Colonic mucosa (tissue), 4 donors: ENCODE measurements at places on chromosomes 11 and 22. TPM values are rescaled to one million over a fixed set of nuclear protein-coding genes. Genes with fewer than 3 reads are reported as not detected.

SPATA19 gene
- not detected for total RNA-seq

CHRDL2 gene
- 26.5 TPM for total RNA-seq

YIF1A gene
- 87.4 TPM for total RNA-seq

OTOG gene
- not detected for total RNA-seq

KCNJ1 gene
- total RNA-seq: not detected

MEI1 gene
- total RNA-seq: 1.8 TPM

MS4A7 gene
- total RNA-seq: 12.6 TPM

TMEM191C gene
- total RNA-seq: 3.3 TPM

SCGB1D2 gene
- total RNA-seq: not detected

DNA sequence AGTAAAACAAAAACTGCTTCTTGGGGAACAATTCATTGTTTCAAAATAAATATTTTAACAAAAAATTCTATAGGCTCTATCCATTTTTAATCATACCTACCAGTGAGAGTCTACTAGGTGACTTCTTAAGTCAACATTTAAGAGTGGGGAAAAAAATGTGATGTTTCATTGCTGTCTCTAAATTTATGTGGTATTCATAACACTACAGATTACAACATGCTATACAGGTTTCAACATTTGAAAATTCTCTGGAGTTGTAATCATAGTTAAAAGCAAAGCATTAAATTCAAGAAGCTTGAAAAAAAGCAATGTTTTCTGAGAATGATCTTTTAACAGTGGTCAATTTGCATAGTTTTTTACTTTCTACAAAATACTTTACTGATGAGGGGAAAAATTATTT lies 18.3 kb downstream of the SBF2 start:
- DNase-seq: no peak

- no peak for DNase-seq
Observed at GRCh38 chr11:17960091-17960490, 52.8 kb downstream of the SERGEF start.

GRCh38 chr11:124405581-124405980 lies 6.8 kb upstream of the OR8B3 start:
- DNase-seq: no peak

DNA sequence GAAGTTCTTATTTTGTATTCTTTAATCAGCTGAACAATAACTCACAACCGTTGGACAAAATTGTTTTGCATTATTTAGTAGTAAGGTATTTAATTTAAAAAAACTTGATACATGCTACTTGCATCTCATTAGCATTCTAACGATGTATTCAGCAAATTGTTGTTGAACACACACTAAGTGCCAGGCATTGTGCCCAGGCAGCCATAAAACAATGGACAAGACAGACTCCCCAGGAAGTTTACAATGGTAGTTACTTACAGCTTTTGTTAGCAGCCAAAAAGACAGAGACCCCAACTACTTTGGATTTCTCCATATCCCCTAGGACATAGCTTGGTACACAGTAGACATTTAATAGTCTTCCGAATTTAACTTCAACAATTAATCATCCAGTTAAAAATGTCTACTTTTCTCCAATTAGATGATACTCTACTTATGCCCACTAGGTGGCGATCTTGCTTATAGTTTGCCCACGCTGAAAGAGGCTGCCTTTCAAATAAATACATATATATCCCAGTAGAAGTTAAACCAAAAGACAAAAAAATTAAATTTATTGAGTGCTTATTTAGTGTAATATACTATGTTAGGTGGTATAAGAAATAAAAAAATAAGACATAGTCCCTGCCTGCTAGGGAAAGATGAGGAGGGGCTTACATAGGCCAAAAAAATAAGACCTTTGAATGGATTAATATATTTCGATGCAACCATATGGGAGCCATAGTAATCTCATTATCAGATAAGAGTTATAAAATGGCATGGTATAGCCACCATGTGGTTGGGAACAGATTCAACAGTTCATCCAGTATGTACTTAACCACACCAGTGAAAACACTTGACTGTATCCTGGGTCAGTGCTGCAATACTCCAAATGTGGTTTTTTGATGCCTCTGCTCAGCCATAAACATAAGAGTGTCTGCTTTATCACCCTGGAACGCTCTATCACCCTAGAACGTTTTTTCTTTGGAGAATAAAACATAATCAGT lies 2.0 kb upstream of the FJX1 start:
- DNase-seq: no peak

- no peak for DNase-seq
Observed at GRCh38 chr22:41638124-41638523, 17.0 kb downstream of the XRCC6 start.

- DNase-seq: no peak
Observed at GRCh38 chr11:5541427-5541826, 6.9 kb downstream of the OR52H1 start.

- no peak for DNase-seq
Observed at GRCh38 chr11:10868352-10868751, 10.5 kb upstream of the ZBED5 start.

- DNase-seq: no peak
Observed at GRCh38 chr11:126608658-126609057, 253.2 kb downstream of the ST3GAL4 start.

- no peak for DNase-seq
Observed at GRCh38 chr11:61404641-61405040, 12.3 kb downstream of the TMEM216 start.

- no peak for DNase-seq
Observed at GRCh38 chr11:104094576-104094975, 58.1 kb downstream of the DDI1 start.

DNA sequence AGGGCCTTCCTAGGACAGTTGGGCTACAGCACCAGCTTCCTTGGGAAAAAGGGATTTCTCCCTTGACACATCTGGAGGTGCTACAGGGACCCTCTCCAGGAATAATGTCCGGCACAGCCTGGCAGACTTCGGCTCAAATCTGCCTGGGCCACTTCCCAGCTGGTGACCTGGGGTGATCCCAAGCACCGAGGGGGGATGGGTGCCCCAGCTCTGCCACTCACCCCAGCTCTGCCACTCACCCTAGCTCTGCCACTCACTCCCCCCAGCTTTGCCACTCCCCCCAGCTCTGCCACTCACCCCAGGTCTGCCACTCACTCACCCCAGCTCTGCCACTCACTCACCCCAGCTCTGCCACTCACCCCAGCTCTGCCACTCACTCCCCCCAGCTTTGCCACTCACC lies 9.9 kb downstream of the OSBPL5 start:
- no peak for DNase-seq

DNA sequence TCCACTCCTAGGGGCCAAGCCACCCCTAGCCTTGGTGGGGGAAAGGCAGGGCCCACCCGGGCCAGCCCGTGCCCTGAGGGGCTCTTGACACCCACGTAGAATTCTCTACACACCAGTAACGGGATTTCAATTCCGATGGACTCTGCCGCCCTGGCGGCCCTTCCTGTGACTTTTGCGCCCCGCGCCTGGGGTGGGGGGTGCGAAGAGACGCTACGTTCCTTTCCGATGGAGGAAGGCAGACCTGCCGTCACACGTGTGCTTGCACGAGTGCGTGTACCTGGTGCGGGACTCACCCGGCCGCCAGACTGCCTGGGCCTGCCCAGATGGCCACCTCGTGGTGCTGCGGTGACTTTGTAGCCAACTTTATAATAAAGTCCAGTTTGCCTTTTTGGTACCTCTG lies 5.5 kb downstream of the NPAS4 start:
- no peak for DNase-seq
